SJSA1 (cell line): ENCODE measurements at places on chromosomes 13 and 19. TPM values are rescaled to one million over a fixed set of nuclear protein-coding genes. Genes with fewer than 3 reads are reported as not detected.

- H3K27ac ChIP-seq = peak overlapping the region; percentile 98
- H3K4me1 ChIP-seq = peaks cover 47% of the 10 kb centered on the region
- peak overlapping the region; percentile 19 for H3K4me3 ChIP-seq
These were observed 67.0 kb upstream of the SERP2 start for GRCh38 chr13:44306371-44307192.

Gene F10
- total RNA-seq = 3.9 and 4.8 TPM in 2 replicates

GRCh38 chr13:95298971-95299621 is 2.2 kb downstream of the ABCC4 start:
- peaks cover 6% of the 10 kb centered on the region; the same call in 1 of the 2 replicates for H3K36me3 ChIP-seq
- H3K27me3 ChIP-seq = no peaks in the 10 kb centered on the region
- peak; percentile 56 for DNase-seq
- peaks cover 28% of the 10 kb centered on the region for H3K4me1 ChIP-seq
- H3K27ac ChIP-seq = no peak overlapping the region

GRCh38 chr13:21688056-21688455 is 17.2 kb downstream of the FGF9 start:
- no peak for DNase-seq
- no peak overlapping the region for H3K27ac ChIP-seq
- no peaks in the 10 kb centered on the region for H3K36me3 ChIP-seq
- no peaks in the 10 kb centered on the region for H3K27me3 ChIP-seq
- peaks cover 4% of the 10 kb centered on the region for H3K4me1 ChIP-seq

DNA sequence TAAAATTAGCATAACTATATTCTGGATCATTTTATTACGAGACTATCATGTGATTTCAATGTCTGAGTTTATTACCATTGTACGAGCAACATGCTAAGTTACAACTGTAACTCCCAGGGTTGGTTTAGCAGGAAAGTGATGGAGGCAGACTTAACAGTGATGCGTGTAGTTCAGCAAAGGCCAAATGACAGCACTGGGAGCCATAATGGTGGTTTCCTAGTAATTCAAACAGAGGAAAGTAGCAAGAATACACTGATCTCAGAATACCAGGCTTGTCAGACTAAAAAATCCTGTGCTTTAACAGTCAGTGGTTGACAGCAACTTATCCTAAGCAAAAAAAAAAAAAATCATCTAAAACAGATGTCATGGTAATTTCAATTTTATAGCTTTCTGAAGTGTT is 229.6 kb downstream of the KLF12 start:
- no peaks in the 10 kb centered on the region for H3K36me3 ChIP-seq
- no peaks in the 10 kb centered on the region for H3K4me1 ChIP-seq
- H3K27me3 ChIP-seq = no peaks in the 10 kb centered on the region
- H3K4me3 ChIP-seq = no peak overlapping the region
- no peak for DNase-seq
- H3K27ac ChIP-seq = no peak overlapping the region

Gene GJB2
- total RNA-seq = not detected in 2 replicates

DNA sequence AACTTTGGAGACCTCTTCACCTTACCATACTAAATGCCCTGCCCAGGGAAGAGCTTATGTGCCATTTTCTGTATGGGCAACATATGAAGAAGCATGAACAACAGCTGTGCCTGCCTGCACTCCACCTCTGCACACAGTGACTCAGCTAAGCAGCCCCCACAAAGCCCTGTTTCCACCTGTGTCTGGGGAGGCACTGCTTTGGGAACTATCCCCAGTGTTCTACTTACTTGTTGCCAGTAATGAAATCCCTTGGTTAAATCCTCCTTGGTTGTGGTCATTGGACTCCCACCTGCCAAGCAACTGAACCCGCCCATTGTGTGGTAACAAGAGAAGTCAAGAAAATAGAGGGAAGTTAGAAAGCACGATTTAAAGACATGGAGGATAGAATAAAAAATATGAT is 84.6 kb downstream of the NALCN start:
- DNase-seq = no peak
- H3K36me3 ChIP-seq = no peaks in the 10 kb centered on the region
- H3K27me3 ChIP-seq = no peaks in the 10 kb centered on the region
- no peaks in the 10 kb centered on the region; the same call in 1 of the 2 replicates for H3K4me1 ChIP-seq
- H3K4me3 ChIP-seq = no peak overlapping the region

- no peaks in the 10 kb centered on the region for H3K36me3 ChIP-seq
- H3K27me3 ChIP-seq = no peaks in the 10 kb centered on the region
- no peak overlapping the region for H3K4me3 ChIP-seq
- no peak for DNase-seq
- no peaks in the 10 kb centered on the region for H3K4me1 ChIP-seq
- H3K27ac ChIP-seq = no peak overlapping the region
These were observed 380.0 kb upstream of the SGCG start for GRCh38 chr13:22800526-22801401.

DNA sequence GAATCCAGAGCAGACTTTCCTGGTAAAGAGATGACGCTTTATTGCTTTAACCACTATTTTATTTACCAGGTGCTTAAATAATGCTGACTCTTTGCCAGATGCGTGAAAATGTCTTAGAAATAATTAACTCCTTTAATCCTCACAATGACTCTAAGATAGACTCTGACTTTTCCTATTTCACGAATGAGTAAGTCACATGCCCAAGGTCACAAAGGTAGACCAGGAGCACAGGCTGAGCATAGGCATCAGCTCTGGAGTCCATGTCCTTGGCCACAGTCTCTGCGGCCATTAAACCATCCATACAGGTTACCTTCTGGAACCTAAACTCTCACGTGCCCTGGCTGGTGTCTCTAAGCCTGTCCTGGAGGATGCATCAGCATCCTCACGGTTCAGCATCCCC is 87.3 kb downstream of the ERCC5 start:
- no peak overlapping the region for H3K27ac ChIP-seq
- H3K4me1 ChIP-seq = no peaks in the 10 kb centered on the region
- no peak overlapping the region for H3K4me3 ChIP-seq
- no peaks in the 10 kb centered on the region for H3K36me3 ChIP-seq

DNA sequence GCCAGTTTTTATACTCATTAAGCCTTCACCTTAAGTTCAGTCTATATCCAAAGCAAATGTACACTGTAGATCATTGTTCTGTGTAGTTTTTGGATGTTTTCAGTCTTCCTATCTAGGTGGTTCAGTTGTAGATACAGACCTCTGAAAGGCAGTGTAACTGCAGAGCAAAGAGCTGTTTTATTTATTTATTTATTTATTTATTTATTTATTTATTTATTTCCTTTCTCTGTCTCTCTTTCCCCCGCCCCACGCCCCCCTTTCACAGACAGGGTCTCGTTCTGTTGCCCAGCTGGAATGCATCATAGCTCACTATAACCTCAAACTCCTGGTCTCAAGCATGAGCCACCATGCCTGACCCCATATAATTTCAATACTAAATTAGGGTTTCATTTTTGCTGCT is 281.8 kb upstream of the KLHL1 start:
- H3K36me3 ChIP-seq = no peaks in the 10 kb centered on the region
- no peak for DNase-seq
- H3K4me1 ChIP-seq = no peaks in the 10 kb centered on the region
- H3K27me3 ChIP-seq = no peaks in the 10 kb centered on the region
- H3K27ac ChIP-seq = no peak overlapping the region

Gene ZNF541
- total RNA-seq = not detected in 2 replicates

DNA sequence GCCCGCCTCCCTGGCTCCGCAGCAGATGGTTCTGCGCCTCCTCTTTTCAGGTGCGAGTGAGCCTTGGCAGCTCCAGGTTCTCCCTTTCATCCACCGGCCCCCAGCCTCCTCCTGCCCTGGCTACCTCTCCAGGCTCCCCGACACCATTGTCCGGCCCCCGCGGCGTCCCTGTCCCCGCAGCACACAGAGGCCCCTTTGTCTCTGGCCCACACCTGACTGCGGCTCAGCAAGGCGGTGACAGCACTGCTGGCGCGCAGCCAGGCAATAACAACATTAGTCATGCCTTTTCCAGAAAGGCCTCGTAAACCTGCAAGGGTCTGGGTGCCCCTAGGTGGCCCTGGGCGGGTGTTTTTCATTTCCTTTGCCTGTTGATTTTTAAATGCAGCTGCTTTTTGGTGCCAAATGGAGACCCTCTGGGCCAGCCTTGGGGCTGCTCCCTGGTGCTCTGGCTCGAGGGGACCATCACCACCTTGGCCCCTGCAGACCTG is 73.2 kb upstream of the MEDAG start:
- no peaks in the 10 kb centered on the region for H3K27me3 ChIP-seq
- peak; percentile 83 for DNase-seq
- H3K27ac ChIP-seq = peak overlapping the region; percentile 51
- no peaks in the 10 kb centered on the region for H3K36me3 ChIP-seq
- no peak overlapping the region for H3K4me3 ChIP-seq

- H3K27ac ChIP-seq = no peak overlapping the region
- no peak for DNase-seq
- H3K36me3 ChIP-seq = no peaks in the 10 kb centered on the region
- H3K4me3 ChIP-seq = no peak overlapping the region
These were observed 141.2 kb downstream of the FLT1 start for GRCh38 chr13:28353679-28354078.

DNA sequence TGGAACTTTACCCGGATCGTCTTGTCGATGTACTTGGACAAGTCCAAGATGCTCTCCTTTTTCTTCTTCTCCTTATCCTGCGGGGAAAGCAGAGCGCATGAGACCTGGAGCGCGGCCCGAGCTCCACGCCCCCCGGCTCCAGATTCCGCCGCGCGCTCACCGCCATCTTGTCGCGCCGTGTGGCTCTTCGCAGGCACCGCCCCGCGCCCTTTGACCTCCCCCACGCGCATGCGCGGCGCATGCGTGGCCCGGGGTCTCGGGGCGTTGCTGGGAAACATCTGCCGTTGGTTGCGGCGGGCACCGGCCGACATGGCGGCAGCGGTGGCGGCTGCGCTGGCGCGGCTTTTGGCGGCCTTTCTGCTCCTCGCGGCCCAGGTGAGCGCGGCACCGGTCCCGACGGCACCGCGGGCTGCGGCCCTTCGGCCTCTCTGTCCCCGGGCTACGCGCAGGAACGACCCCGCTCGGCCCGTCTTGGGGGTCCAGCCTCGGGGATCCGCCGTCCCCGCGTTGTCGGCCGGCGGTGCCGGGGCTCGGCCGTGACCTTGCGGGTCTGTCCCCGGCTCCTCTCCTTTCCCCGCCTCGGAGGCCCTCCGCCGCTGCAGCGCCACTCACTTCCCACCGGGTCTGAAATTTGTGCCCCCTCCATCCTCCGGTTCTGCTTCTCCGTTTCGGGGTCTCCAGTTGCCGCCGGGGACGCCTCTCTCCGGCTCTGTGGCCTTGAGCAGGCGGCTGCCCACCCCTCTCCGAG is at the start of the genes LSM7 and SPPL2B:
LSM7 (minus strand) TSS at position 186 of the 748 bp plus-strand sequence; CDS start at position 166, 20 bp downstream.
SPPL2B (plus strand) TSS at position 284 of the 748 bp plus-strand sequence; CDS start at position 310, 26 bp downstream.
- peak; percentile 87 for DNase-seq
- peak within 1 kb of the TSS; percentile 96 for H3K4me3 ChIP-seq
- H3K36me3 ChIP-seq = peaks cover 41% of the 10 kb centered on the region
- H3K27ac ChIP-seq = peak within 1 kb of the TSS; percentile 79
- H3K27me3 ChIP-seq = no peaks in the 10 kb centered on the region
- peaks cover 13% of the 10 kb centered on the region for H3K4me1 ChIP-seq

GRCh38 chr13:97843189-97843588 is 110.3 kb upstream of the IPO5 start:
- peaks cover 12% of the 10 kb centered on the region; the same call in 1 of the 2 replicates for H3K27me3 ChIP-seq
- no peaks in the 10 kb centered on the region for H3K4me1 ChIP-seq
- DNase-seq = no peak
- no peak overlapping the region for H3K4me3 ChIP-seq
- no peak overlapping the region for H3K27ac ChIP-seq
- H3K36me3 ChIP-seq = no peaks in the 10 kb centered on the region

Gene DYRK1B
- 1.9 and 2.0 TPM in 2 replicates for total RNA-seq

- no peak overlapping the region for H3K27ac ChIP-seq
- no peaks in the 10 kb centered on the region for H3K27me3 ChIP-seq
- no peaks in the 10 kb centered on the region for H3K36me3 ChIP-seq
These were observed 884.3 kb upstream of the PCDH20 start for GRCh38 chr13:62299988-62300387.

DNA sequence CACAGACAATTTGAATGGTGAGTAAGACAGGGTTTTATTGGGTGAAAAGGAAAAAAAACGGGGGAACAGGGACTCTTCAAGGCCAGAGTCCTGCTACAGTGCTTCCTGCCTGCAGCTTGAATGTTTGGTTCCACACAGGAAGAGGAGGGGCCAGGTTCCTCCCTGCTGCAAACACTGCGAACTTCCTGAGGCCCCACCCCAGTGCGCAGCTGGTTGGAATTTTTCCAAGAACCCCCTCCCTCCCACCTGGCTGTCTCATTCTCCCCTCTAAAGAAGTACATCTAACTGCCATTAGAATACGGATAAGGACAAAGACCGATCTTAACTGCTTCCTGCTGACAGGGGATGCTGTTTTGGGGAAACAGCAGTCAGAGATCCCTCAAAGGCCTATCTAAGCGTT is 184.9 kb downstream of the GGACT start:
- no peak overlapping the region for H3K4me3 ChIP-seq
- no peaks in the 10 kb centered on the region for H3K4me1 ChIP-seq
- no peaks in the 10 kb centered on the region for H3K27me3 ChIP-seq
- H3K36me3 ChIP-seq = no peaks in the 10 kb centered on the region
- DNase-seq = no peak
- H3K27ac ChIP-seq = no peak overlapping the region

DNA sequence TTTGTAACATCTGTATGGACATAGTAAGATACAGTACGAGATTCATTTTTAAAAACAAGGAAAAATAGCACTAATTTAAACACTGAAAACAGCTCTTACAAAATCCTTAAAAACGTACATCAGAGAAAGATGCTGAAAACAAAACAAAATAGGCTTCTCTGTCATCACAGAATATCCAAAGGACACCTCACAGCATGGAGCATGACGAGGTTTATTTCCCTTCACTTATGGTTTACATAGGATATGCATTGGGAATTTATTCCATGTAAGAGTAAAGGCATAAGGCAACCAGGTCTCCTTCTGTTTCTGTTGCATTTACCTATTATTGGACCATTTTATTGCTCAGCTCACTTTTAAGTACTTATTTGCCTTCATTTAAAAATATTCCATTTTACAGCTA is 3.0 kb downstream of the KCTD12 start:
- no peak overlapping the region for H3K27ac ChIP-seq
- peaks cover 16% of the 10 kb centered on the region for H3K4me1 ChIP-seq
- no peak for DNase-seq
- no peak overlapping the region for H3K4me3 ChIP-seq
- H3K27me3 ChIP-seq = peaks cover 10% of the 10 kb centered on the region
- no peaks in the 10 kb centered on the region for H3K36me3 ChIP-seq

Gene ZNF493
- total RNA-seq = 2.1 and 3.1 TPM in 2 replicates

Gene FREM2
- total RNA-seq = not detected in 2 replicates

Gene FCAR
- not detected in 2 replicates for total RNA-seq

DNA sequence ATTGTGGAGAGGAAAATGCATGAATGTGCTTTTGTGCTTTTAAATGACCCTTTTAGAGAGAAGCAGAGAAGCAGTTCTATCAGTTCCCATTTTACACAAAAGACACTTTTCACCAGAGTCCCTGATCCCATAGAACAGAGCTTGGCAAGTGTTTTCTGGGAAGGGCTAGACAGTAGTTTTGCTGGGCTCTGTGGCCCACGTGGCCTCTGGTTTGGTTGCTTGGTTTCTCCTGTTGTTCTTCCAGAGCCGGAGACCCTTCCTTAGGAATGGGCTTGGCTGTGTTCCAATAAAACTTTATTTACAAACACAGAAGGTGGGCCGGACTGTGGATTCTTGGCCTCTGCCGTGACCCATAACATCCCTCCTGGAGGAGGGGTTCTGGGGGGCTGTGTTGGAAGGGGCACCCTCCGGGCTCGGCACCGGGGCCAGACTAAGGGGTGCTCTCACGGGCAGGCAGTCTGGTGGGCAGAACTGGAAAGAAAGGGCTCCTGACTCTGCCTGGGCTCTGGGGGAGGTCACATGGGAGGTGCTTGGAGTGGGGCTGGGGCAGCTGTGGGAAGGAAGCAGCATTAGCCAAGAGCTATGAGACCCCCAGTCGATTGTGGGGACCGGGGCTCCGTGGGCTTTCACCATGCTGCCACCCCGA is 3.2 kb downstream of the SPPL2B start:
- H3K27me3 ChIP-seq = no peaks in the 10 kb centered on the region
- H3K4me3 ChIP-seq = no peak overlapping the region
- H3K27ac ChIP-seq = no peak overlapping the region
- peaks cover 13% of the 10 kb centered on the region for H3K4me1 ChIP-seq
- peaks cover 20% of the 10 kb centered on the region for H3K36me3 ChIP-seq
